HAP-1 (cell line): ENCODE measurements at places on chromosomes 16 and 17.

GRCh38 chr16:69741951-69742904, 12.5 kb downstream of the NOB1 start:
- DNase-seq = no peak

- DNase-seq = peak; percentile 97
Observed at GRCh38 chr17:38351412-38352222, at the start of gene SOCS7. Gene SOCS7, plus strand, starts transcription at chr17:38351844. Its CDS starts 209 bp downstream, at chr17:38352053.

DNA sequence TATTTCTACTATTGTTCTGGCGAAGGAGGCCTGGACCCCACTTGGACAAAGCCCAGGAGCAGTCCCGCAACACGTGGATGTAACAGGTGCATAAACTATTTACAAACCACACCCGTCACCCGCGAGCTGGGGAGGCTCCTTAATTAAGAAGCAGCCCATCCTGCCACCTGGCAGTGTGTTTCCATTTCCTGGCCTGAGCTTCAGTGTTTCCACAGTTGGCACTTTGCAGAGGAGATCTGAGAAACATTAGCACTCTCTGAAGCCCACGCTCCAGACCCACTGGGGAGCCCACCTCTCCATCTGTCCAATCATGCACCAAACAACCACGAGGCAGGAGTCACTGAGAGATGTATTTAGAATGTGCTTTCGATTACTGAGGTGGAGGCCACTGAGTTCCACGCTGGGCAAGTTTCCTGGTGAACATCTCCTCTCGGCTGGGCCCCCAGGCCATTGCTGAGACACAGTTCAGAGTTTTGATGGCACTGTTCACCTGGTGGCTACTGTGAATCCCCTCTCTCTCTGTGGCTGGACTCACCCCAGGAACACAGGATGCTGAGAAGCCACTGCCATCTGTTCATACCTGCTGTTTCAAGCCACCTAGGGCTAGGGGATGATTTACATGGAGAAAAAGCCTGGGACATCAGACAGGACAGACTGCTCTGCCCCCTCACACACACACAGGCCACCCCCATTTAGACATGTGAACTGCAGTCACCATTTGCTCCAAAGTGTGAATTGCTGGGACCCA, 129.1 kb downstream of the AIPL1 start:
- DNase-seq = no peak

GRCh38 chr17:63641692-63642448, 19.7 kb downstream of the MAP3K3 start:
- DNase-seq = no peak

DNA sequence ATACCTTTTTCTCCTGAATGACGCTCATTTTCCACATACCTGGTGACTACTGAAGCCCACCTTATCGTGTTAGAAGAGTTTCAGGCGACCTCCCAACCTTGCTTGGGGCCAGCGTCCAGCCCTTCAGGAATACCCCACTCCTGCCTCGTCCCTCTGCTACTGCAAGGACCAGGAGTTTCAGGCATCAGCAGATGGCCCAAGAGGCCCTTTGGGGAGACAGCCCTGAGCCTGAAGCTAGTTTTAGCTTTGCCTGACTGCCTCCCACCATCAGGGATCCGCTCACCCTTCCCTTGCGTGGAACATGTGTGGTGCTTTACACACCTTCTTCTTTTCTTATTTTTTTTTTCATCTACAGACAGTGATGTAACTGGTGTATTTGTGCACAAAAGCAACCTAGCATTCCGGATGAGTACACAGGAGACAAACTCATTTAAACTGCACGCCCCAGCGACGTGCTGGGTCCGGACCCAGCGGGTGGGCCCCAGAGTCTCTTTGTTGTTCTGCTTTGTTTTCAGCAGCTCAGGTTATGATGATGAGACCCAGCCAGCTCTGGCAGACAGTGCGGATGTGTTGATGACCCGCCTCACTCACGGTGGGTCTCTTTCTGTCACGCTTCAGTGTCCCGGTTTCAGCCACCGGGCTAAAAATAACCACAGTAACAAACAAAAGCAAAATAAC, 242.4 kb downstream of the C16orf95 start:
- DNase-seq = no peak
